ENCODE measurements at places on chromosomes 5 and 9.

DNA sequence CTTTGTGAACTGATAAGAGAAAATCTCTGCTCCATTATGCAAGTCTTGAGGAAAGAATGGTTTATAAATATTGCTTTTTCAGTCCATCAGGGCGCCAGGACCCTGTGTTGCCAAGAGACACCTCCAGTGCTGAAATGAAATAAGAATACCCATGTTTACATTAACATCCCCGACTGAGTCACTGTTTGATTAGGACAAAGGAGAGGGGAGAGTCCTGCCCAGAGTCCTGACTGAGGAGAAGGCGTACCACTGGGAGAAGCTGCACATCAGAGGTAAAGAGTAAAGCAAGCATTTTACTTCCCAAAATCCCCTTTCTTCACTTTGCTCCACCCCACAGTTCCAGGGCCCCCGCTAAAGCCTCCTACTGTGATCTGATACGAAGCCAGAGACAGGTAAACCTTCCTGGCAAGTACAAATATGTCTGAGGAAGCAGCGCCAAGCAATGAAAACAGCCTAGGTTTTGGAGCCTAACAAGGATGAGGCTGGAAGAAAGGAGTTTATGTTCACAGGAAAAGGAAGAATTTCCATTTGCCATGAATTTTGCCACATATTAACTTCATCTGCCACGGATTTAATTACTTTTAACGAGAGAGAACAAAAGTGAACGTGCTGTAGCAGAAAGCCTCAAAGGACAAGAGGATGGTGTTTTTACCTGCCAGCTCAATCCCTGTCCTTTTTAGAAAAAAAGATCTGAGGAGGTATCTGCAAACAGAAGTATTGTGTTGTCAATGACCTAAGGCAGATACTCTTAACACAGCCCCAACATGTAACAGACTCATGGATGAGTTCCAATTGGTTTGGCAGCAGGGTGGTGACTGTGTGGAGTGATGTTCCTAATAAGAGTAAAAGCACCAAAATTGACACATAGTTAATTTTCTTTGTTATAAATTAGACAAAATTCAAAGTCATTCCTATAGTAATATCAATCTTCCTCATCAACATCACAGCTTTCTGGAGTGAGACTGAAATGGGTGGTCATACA lies 209.4 kb upstream of the TLE4 start:
- ATAC-seq, result no peak

GRCh38 chr5:94407023-94407422 lies 211.4 kb downstream of the KIAA0825 start:
- no peak for ATAC-seq

DNA sequence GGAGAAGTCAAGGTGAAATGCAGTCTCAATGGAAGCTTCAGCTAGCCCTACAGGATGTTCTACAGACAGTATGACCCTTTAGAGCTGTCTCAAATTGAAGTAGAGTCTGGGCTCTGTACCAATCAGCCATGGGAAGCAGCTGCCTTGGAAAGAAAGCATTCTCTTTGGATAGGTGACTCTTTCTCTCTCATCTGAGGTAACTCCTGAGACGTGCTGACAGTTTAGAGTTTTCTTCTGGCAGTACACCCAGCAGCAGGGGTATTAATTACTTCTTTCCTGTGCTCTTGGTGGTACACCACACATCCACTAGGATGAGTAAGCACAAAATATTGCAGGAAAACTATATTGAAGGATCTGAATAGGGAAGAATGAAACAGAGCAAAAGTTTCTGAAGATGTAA lies 329.6 kb upstream of the RGMB start:
- ATAC-seq, result no peak

DNA sequence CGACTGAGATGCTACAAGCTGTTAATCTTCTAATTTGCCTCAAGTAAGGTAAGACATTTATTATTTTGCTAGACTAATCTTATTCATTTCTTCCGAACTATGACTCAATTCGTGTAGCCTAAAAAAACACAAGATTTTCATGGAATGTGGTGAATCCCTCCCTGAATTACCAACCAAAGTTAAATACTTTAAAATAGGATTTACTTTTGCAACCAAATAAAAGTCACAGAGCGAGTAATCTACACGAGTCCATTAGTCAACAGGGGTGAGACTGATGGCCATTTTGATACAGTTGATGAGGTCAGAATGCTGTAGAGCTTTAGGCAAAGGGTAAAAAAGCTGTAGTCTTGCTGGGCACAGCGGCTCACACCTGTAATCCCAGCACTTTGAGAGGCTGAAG lies 13.1 kb upstream of the BNC2 start:
- no peak for ATAC-seq

DNA sequence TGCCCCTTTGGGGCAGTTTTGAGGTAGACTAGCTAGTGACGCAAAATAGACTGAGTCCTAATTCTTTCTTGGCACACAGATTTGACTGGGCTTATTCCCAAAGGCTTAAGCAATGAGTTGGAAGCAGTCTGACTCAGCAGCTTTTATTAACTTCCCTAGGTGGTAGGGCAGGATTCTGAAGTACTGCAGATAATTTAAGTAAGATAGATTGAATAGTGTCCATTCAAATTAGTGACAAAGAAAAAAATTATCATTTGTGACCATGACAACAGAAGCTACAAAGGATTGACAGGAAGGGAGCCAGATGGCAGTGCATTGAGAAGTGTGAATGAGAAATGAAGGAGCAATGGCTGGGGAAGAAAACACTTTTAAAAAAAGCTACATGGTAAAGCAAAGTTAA lies 649.4 kb downstream of the CDH9 start:
- ATAC-seq, result no peak

DNA sequence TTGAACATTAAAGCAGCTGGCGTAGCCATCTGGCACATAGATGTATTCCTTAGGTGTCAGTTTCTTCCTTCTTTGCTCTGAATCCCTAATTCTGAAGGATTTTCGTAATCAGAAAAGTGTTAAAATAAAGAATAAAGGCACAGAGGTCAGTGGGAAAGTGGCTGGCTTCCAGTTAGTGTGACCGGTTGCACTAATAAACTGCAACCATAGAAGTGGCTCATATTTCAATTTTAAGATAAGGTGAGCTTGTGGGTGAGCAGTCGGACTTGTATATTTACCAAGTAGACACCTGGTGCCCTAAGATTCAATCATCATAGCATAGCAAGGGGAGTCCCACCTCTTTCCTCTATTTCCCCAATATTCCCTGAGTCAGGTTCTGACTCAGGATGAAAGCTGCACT lies 459.6 kb downstream of the ACTL7B start:
- no peak for ATAC-seq

DNA sequence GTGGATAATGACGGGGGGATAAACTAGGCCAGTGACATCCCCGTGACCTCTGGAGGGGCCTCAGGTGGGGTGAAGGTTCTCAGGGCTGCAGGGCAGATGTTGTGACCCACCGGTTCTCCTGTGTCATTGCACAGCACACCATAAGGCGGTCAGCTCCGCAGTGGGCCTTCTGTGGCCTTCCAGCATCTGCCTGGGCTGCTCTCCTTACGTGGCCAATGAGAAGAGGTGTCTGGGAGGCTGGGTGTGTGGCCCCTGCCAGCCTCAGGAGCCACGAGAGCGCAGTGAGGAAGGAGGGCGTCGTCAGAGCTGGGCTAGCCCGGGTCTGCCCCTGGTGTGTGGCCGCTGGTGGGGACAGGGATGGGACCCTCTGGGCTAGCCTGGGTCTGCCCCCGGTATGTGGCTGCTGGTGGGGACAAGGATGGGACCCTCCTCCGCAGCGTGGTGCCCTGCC lies 48.7 kb downstream of the COL5A1 start:
- ATAC-seq, result no peak

DNA sequence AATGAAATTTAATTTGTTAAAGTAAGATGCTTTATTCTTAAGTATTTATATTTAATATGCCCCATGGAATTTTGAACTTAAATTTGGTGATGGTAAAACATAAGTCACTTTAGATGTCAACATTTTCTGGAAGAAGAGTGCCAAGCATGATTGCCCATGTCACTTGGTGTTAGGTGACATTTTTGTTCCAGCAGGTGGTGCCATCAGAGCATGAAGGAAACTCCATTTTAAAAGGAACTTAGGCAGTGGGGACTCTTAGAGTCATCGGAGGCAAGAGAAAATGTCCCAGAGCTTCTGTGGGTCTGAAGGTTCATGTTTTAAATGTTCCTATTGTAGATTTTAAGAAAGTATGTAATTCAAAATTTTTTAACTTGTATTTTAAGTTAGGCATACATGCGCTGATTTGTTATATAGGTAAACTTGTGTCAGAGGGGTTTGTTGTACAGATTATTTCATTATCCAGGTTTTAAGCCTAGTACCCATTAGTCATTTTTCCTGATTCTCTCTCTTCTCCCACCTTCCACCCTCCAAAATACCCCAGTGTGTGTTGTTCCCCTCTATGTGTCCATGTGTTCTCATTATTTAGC lies 789.3 kb downstream of the SEMA5A start:
- no peak for ATAC-seq

DNA sequence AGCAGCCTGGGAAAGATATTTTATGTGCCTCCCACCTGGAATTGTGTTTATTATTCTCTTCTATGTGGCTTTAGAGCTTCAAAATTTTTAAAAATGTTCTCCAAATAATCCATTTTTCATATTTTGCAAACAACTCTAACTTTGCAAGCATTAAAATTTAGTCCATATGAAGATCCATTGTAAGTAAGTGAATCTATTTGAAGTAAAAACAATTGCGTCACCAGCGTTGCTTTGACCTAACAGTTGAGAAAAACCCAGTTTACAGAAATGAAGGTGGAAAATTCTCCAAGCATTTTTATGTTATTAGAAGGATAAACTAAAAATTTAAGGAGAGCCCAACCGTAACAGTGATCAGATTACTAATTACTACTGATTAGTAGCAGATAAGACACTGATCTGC lies 38.9 kb upstream of the TLX3 start:
- ATAC-seq, result no peak

DNA sequence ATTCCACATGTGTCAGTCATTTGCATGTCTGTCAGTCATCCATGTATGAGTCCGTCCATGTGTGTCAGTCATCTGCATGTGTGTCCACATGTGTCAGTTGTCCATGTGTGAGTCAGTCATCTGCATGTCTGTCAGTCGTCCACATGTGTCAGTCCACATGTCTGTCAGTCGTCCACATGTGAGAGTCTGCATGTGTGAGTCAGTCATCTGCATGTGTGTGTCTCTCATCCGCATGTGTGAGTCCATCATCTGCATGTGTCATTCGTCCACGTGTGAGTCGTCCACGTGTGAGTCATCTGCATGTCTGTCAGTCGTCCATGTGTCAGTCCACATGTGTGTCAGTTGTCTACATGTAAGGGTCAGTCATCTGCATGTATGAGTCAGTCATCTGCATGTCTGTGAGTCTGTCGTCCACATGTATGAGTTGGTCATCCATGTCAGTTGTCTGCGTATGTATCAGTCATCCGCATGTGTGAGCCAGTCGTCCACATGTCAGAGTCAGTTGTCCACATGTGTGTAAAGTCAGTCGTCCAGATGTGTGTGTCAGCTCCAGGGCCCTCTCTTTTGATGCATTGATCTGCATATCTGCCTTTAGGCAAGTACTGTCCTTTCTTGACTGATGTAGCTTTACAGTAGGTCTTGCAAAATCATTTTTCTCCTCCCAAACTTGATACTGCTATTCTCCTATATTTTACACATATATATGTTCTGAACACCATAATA lies 72.5 kb upstream of the CACNA1B start:
- no peak for ATAC-seq

GRCh38 chr5:75720882-75721281 lies 3.6 kb upstream of the POC5 start:
- no peak for ATAC-seq

GRCh38 chr5:180343831-180344695 lies 9.1 kb downstream of the GFPT2 start:
- ATAC-seq, result no peak

DNA sequence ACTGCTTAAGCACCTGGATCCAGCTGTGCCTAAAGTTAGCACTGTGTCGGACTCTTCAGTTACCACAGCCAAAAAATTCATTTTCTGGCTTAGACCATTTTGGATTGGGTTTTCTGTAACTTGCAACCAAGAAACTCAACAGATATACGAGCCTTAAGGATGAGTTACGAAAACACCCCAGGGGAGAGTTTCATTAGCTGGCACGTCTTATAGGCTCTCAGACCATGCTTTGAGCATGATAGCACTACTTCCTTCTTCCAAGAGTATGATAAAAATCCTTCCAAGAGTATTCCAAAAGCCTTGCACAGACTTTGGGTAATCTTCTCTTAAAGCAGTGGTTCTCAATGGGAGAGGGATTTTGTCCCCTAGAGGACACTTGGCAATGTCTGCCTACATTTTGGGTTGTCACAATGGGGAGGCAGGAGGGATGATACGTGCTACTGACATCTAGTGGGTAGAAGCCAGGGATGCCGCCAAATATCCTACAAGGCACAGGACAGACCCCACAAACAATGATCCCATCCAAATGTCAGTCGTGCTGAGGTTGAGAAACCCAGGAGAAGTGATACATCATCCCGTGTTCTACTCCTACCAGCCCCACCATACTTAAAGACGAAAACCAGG lies 64.8 kb downstream of the SMIM23 start:
- no peak for ATAC-seq

GRCh38 chr5:140443-140829 lies 48.5 kb downstream of the PLEKHG4B start:
- no peak for ATAC-seq

DNA sequence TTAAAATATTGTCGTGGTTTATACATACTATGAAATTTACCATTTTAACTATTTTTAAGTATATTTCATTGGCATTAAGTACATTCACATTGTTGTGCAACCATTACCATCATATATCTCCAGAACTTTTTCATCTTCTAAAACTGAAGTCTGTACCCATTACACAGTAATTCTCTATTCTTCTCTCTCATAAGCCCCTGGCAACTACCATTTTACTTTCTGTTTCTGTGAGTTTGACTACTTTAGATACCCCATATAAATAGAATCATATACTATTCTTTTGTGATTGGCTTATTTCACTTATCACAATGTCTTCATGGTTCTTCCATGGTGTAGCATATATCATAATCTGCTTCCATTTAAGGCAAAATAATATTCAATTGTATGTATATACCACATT lies 30.3 kb downstream of the NDUFS4 start:
- ATAC-seq, result no peak

DNA sequence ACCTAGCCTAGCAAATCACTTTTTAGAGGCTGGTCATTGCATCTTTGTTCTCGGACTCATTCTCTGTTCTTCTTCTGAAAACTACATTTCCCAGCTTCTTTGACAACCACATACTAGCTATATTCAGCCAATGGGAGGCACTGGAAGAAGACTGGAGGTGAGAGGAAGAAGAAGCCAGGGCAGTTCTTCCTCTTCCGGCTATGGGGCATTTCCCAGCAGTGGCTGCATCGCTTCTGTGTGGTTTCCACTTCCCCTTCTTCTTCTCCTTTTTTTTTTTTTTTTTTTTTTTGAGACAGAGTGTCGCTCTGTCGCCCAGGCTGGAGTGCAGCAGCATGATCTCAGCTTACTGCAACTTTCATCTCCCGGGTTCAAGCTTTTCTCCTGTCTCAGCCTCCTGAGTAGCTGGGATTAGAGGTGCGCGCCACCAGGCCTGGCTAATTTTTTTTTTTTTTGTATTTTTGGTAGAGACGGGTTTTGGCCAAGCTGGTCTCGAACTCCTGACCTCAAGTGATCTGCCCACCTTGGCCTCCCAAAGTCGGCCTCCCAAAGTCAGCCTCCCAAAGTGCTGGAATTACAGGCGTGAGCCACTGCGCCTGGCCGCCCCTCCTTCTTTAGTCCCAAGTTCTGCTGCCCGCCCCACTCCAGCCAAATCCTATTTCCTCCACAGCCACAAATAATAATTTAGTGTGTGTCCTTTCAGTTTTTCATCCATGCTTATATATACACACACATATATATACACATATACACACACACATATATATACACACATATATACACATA lies 6.9 kb upstream of the UBAP1 start:
- ATAC-seq, result peak; percentile 97

- ATAC-seq, result no peak
Observed at GRCh38 chr5:91109634-91110033, 273.5 kb downstream of the ARRDC3 start.
